RPMI7951 (cell line): ENCODE measurements at places on chromosomes 7 and 10.

- no peak for DNase-seq
Measured at GRCh38 chr10:131556897-131557495, 245.5 kb upstream of the TCERG1L start.

DNA sequence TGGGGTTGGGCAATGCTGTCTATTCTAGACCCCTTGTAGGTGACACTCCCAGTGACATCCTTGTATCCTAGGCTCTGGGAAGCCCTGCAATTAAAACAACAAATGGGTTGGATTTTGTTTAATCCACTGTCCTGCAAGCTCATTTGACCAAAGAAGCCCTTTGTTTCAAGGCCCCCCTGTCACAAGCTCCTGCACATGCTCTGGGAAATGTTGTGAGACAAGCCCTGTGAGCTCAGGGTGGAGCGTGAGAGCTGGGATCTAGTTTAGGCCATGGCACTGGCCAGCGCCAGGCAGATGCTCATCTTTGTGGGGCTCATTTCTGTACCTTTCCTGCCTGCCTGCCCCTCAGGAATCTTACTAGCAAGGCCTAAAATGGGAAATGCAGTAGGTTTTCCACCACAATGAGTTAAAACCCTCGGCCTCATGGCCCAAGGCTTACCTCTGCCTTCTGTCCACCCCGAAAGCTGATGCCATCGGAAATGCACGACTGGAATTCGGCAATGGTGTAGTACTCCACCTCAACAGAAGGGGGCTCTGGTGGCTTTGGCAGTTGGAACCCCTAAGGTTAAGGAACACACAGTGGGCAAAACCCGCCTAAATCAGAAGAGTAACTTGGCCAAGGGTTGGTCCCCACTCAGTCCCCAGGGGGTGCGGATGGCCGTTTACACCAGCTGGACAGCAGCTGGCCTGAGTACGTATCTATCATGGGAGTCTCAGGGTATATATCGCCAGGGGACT, 112.0 kb downstream of the NEURL1 start:
- DNase-seq, result peak; percentile 31

DNA sequence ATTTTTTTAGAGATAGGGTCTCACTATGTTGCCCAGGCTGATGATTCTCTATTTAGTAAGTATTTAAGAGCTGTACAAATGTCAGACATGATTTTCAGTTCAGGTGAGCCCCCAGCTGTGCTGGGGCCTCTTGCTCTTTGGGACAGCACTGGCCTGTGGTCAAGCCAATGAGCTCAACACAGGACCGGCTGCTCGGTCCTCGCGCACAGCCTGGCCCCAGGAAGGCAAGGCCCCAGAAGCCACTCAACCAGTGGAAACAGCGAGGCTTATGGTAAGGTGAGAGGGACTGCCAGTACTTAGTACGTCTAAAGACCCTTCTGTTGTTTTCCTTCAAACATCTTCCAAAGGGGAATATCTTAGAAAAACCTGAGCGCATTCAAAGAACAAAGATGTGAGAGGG, 211.8 kb downstream of the SKIDA1 start:
- no peak for DNase-seq

- DNase-seq, result no peak
Measured at GRCh38 chr7:475951-476441, 43.6 kb downstream of the PDGFA start.

GRCh38 chr10:130424418-130424817, 288.2 kb downstream of the GLRX3 start:
- DNase-seq, result no peak

DNA sequence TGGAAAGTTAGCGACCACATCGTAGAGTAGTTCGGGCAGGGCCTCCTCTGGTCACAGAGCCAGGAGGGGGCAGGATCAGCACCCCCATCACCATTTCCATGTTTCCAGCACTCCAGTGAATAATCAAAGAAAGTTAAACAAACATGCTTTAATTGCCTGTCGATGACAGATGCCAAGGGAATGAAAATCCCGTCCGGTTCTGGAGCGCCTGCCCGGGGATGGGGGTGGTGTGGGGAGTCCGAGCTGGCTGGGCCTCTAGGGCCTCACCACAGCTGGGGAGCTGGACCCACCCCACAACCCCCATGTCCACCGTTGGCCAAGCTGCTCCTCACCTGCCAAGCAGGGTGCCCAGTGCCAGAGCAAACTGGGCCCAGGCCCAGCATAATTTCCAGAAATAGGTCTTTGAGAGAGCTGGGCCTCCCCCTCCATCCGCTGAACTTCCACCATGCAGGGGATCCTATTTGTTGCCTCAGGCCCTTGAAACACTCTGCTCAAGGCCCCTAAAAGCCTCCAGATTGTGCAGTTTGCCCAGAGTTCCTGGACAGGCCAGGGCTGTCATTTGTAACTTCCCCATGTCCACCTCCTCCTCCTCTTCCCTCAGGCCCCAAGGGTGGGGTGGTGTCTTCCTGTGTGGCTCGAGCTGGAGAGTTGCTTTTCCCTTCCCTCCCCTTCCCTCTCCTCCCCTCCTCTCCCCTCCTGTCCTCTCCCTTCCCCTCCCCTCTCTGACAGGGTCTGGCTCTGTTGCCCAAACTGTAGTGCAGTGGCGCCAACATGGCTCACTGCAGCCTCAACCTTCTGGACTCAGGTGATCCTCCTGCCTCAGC, 101.0 kb downstream of the MYL10 start:
- DNase-seq, result peak; percentile 38

- no peak for DNase-seq
Measured at GRCh38 chr7:3721422-3721821, 420.4 kb downstream of the SDK1 start.

DNA sequence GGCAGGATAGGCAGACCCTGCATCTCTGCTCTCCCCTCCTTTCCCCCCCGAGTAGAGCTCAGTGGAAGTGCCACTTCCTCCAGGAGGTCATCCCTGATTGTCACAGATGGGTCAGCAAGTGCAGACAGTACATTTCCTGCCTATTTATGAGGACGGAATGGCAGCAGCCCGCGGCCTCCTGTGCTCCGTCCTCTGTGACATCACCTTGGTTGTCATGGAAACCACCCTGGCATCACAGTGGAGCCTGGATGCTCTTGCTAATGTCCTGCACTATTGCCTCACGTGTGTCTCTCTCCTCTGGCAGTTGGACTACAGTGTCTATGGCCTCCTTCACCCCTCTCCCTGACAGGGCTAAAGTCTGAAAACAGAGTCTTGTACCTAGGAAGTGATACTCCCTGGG, 148.6 kb downstream of the SH3PXD2A start:
- no peak for DNase-seq

GRCh38 chr10:75402486-75403143, 1.1 kb upstream of the ZNF503 start:
- no peak for DNase-seq

DNA sequence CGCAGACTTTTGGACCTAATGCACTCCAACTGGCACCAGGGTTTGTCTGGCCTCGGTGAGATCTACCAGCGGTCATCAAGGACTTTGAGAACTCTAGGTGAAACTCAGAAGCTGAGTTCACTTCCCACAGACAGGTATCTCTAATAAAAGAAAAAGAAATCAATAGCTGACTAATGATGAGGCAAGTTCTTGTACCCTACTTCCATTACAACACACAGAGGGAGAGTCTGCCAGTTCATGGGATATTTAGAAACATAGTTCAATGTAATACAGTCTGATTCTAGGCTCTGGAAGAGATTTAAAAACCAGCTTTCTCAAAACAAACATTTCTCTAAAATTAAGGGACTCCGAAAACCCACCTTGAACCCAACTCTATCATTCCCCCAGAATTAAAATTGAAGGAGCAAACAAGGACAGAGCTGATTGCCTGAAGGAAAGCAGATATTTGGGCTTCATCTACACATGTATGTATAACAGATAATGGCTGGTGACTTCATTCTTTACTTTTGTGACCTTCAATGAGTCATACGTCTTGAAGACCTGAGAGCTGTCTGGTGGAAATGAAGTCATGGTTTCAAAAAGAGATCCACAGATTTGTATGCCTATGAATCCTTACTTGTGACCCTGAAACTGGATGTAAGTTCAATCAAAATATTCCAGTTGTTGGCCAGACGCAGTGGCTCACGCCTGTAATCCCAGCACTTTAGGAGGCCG, 2.7 kb upstream of the PNLIPRP1 start:
- no peak for DNase-seq

- peak; percentile 69 for DNase-seq
Measured at GRCh38 chr10:80662429-80663261, 124.9 kb downstream of the SH2D4B start.

- DNase-seq, result peak; percentile 49
Measured at GRCh38 chr10:14439451-14440259, 108.9 kb upstream of the FRMD4A start.

- DNase-seq, result peak; percentile 84
Measured at GRCh38 chr10:71259815-71260501, 47.6 kb downstream of the UNC5B start.

DNA sequence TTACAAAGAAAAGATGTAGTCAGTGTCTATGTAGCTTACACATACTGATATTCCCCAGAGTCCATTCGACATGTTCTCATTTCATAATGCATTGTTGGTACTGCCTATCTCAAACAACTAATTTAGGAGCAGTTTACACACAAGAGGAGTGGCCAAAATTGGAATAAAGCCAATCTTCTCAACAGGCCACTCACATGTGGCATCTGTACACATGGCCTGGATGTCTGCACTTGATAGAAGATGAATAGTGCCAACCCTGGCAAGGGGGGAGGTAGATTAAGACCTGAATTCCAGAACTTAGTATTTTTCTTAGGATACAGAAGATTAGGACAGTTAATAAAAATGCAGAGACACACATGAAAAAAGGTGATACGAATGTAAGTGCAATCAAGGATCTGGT, 125.3 kb upstream of the STARD3NL start:
- DNase-seq, result no peak

DNA sequence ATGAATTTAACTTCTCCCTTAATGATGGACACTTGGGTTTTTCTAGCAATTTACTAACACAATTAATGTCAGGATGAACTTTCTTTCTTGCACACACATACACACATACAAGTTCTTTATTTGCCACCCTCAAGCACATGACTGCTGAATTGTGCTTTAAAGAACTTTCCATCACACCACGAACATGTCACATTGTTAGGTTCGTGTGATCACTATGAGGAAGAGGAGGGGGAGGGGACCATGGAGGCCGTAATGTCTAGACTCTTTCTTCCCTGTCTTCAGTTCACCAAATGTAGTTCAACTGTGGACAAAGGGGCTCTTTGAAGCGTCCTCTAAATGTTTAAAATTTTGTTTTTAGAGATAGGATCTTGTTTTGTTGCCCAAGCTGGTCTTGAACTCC, 31.0 kb downstream of the NUP42 start:
- DNase-seq, result no peak

DNA sequence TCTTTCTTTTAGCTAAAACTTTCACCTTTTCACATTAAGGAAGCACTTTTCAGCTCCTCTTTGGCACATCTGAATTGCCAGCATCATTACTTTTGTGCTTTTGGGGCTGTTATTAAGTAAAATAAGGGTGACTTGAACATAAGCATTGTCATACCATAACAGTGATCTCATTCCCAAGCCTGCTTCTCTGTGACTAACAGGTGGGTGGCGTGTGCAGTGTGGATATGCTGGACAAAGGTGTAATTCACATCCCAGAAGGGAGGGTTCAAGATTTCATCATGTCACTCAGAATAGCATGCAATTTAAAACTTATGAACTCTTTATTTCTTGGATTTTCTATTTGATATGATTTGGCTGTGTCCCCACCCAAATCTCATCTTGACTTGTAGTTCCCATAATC, 517.4 kb upstream of the MKI67 start:
- DNase-seq, result no peak

- no peak for DNase-seq
Measured at GRCh38 chr10:24239289-24240040, 30.5 kb downstream of the KIAA1217 start.

GRCh38 chr10:95531994-95532399, 29.2 kb downstream of the SORBS1 start:
- no peak for DNase-seq

GRCh38 chr10:36612436-36612835, 513.0 kb upstream of the ANKRD30A start:
- peak; percentile 49 for DNase-seq

GRCh38 chr10:114044247-114045135, 825 bp downstream of the ADRB1 start:
- no peak for DNase-seq

GRCh38 chr7:90173127-90173844, 19.0 kb downstream of the STEAP1 start:
- DNase-seq, result peak; percentile 82

DNA sequence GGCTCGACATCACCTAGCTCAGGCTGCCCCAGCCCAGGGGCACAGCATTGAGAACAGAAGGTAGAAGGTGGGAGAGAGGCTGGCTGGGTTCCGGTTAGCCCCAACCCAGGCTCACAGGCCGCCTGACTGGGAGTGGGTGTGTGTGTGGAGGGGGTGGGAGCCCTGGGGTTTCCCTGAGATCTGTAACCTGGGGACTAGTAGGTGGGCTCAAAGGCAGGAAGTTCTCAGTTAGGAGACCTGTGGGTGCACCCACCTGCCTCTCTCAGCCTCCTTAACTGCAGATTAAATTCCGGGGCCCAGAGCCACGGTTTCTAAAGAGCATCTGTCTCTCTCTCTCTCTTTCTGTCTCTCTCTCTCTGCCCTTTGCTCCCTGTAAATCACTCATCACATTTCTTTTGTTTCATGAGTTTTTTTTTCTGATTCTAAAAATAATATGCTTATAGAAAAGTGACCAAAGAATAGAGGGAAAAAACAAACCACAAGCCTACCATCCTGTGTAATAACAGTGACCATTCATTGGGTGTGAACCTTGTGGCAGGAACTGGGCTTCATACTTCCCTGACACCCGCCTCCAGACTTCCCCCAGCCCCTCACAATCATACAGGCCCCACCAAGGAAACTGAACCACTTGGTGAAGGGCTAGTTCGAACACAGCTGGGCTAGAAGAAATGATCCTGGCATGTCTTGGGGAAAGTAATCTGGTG, 83.4 kb upstream of the SMNDC1 start:
- DNase-seq, result peak; percentile 20

- DNase-seq, result peak; percentile 42
Measured at GRCh38 chr7:22821702-22822485, 755 bp downstream of the TOMM7 start.

DNA sequence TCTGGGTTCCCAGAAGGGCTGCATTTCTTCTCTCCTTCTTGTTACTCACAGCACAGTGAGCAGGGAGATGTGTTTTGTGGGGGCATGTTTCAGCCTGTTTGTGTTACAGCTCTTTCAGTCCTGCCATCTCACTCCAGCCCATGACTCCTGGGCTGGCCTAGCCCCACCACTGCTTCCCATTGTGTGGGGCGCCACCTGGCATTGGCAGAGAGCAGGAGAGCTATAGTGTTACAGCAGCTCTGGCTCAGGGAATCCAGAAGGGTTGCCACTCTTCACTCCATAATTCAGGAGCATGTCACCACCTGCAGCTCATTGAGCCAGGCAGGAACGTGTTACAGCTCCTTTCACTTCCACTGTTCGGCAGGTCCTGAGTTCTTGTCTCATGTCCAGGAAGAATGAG, 30.0 kb downstream of the CLDN12 start:
- no peak for DNase-seq

GRCh38 chr7:22885797-22886261, 63.2 kb upstream of the TOMM7 start:
- DNase-seq, result peak; percentile 61
